Bronchus fibroblast of lung (primary cell): ENCODE measurements at places on chromosomes 5 and 9. TPM values are rescaled to one million over a fixed set of nuclear protein-coding genes. Genes with fewer than 3 reads are reported as not detected.

SPINK13 gene
- not detected in 2 replicates for total RNA-seq

SLC6A7 gene
- total RNA-seq: not detected in 2 replicates

PLAC8L1 gene
- not detected in 2 replicates for total RNA-seq

TMC1 gene
- total RNA-seq: 0.45 TPM in 1 of 2 replicates, not detected in the other
